H1 (cell line): ENCODE measurements at places on chromosomes 11 and 22. TPM values are rescaled to one million over a fixed set of nuclear protein-coding genes. Genes with fewer than 3 reads are reported as not detected.

Gene KRTAP5-1
- not detected in 2 replicates for total RNA-seq

DNA sequence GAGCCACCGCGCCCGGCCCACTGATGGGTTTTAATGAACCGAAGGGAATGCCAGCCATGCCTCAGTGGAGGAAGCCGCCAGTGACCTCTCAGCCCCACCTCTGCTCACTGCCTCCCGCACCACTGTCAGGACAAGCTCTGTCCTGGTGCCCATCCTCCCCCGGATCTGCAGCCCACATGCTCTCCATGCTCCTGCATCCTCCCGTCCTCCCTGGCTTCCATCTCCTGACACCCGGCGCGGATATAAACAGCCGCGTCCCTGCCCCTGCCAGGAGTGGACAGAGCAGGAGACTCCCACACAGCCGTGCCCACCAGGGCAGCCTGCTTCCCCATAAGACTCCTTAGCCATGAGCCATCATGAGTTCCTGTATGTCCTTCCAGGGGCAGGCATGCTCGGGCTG lies 26.9 kb downstream of the MACROD1 start:
- no peak overlapping the region for H3K27ac ChIP-seq
- no peak for DNase-seq
- no peaks in the 10 kb centered on the region for H3K4me1 ChIP-seq
- H3K4me3 ChIP-seq, result no peak overlapping the region
- H3K27me3 ChIP-seq, result peaks cover 24% of the 10 kb centered on the region

DNA sequence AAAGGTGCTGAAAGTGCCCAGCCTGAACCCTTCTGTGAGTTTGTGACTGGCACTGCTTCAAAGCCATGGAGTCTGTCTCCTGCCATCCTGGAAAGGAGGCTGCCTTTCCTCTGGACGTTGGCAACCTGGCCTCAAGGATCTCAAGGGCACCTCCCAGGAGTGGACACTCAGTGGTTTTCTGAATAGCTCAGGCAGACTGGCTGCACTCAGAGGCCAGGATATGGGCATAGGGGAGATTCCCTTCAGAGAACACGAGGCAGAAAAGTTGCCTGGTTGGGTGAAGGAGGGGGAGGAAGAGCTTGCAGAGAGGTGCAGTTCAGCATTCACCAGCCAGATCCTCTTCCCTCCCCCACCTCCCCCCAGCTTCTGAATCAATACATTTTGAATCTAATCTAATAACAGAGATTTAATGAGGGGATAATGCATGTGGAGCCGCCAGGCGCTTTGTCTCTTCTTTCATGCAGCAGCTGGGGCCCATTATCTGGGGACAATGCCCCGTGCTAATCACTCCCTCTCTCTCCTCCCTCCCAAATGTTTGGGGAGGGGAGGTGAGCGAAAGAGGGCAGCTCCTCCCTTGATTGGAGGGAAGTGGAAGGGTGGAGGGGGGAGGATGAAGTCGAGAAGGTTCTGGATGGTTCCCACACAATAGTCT lies 17.7 kb downstream of the HTR3A start:
- peaks cover 8% of the 10 kb centered on the region for H3K4me1 ChIP-seq
- no peak overlapping the region for H3K4me3 ChIP-seq
- no peaks in the 10 kb centered on the region for H3K27me3 ChIP-seq
- no peak overlapping the region for H3K27ac ChIP-seq
- no peaks in the 10 kb centered on the region for H3K36me3 ChIP-seq

GRCh38 chr11:13672576-13673210 lies 4.2 kb downstream of the FAR1 start:
- H3K27ac ChIP-seq, result no peak overlapping the region
- H3K36me3 ChIP-seq, result no peaks in the 10 kb centered on the region
- H3K27me3 ChIP-seq, result no peaks in the 10 kb centered on the region
- H3K4me1 ChIP-seq, result peaks cover 3% of the 10 kb centered on the region
- H3K4me3 ChIP-seq, result no peak overlapping the region

DNA sequence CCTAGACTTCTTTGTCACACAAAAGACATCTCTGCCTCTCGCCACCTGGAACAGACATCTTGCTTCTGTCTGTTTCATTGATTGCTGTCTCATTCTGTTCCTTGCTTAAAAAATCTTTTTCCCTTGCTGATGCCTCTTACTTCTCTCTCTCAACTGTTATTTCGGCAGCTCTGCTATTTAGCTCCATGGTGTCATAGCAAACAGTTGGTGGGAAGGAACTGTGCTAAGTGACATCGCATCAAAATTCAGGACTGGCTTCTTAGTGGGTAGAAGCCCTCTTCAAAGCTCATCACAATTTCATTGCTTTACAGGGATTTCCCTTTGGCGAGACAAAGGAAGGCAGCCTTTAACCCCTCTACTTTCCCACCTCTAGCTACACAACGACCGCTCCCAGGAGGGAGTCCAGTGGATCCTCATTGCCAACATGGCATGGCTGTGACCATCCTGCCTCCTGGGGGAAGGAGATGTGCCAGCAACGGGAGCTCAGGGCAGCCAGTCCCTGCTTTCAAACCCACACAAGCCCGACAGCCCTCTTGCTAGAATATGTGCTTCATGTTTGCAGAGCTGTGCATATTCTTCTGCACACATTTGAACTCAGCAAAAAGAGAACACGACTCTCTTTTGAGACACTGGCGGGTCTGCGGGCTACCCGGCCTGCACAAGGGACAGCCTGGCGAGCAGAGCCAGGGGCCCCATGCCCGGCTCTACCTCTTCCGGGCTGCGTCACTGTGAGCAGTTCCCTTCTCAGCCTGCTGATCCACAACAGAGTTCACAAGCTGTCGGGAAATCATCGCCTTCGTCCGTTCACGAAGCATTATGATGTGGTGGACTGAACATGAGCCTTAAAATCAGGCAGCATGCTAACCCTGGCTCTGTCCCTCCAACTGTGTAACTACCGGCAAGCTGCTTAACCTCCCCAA lies 51.1 kb upstream of the JAM3 start:
- H3K27ac ChIP-seq, result no peak overlapping the region
- no peaks in the 10 kb centered on the region for H3K27me3 ChIP-seq
- H3K36me3 ChIP-seq, result no peaks in the 10 kb centered on the region
- no peak for DNase-seq
- H3K4me1 ChIP-seq, result no peaks in the 10 kb centered on the region

- H3K27ac ChIP-seq, result no peak overlapping the region
- H3K36me3 ChIP-seq, result no peaks in the 10 kb centered on the region
- no peaks in the 10 kb centered on the region for H3K4me1 ChIP-seq
- DNase-seq, result no peak
- no peaks in the 10 kb centered on the region for H3K27me3 ChIP-seq
Observed at GRCh38 chr11:11923828-11924227, 82.1 kb downstream of the USP47 start.
